KG1 (cell line): ENCODE measurements at places on chromosomes 4 and X.

GRCh38 chr4:148164557-148164956 is 277.7 kb downstream of the NR3C2 start:
- DNase-seq = no peak

DNA sequence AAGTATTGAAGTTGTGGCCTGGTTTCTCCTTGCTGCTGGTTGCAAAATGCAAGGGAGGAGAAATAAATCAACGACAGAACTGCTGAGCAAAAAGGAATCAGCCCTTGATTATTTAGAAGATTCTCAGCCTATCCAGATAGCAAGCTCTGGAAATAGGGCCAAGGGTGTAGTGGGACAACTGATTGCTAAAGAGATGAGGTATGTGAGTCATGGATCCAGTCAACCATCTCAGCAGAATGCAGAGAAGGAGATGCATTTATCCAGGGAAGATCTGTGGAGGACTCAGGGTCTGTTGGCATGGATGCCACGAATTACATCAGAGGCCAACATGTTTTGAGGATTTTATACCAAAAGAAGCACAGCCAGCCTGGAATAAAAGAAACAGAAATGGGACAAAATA is 36.7 kb downstream of the FOXR2 start:
- DNase-seq = no peak

DNA sequence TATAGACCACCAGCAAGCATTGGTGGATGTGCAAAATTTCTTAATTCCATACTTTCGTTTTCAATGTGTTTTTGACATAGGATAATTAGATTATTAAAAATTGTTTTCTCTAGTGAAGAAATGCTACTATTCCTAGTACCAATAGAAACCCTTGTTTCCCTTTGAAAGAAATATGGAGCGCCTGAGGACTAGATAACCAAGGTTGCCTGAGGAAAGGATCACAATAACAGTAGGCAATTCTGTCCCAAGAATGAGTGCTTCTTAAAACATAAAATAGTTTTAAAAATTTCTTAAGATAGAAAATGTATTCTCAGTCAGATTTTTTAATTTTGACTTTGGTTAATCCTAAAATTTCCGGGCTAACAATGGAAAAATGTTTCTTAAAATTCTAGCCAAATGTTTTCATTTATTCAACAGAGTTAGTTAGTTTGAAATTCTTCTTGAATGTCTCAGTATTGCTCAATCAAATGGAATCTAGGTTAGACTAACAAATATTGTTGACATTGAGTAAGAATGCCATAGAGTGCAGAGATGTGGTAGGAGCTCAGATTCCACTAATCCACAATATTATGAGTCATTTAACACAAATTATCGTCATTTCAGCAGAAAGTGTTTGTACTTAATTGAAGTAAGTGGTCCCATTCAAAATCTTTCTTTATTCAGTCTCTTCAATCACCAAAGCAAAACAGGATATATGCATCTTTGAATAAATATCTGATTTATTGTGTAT is 666.0 kb downstream of the GRID2 start:
- DNase-seq = no peak

- no peak for DNase-seq
Observed at GRCh38 chr4:181193131-181193930, 1049.9 kb upstream of the TENM3 start.

DNA sequence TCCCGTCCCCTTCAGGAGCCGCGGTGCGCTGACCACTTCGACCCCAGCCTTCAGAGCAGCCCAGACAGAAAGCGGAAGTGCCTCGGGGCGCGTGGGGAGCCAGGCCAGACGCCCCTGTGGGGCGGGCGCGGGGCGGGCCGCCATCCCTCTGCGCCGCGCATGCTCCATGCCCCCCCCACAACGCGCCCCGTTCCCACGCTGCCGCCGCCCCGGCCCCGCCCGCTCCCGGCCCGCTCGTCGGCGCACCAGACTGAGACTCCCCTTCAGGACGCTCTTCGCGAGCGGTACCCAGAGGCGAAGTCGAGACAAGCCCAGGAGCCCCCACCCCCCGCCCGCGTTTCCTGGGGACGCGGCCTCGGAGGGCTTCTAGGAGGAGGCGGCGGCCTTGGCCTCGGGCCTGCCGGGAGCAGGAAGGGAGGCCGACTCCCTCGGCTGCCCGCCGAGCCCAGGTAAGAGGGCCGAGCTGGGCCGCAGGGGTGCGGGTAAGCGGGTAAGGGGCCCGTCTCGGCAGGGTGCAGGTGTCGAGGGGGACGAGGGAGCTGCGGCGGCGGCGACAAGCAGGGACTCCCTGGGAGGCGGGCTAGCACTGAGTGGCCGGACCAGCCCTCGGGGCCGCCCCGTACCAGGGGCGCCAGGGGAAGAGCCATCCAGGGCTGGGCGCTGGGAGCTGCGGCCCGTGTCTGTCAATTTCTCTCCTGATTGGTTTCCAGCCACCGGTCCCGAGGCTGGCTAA is at the start of gene ZFP92:
ZFP92 (plus strand) TSS at position 218 of the 733 bp plus-strand sequence. CDS start 6,851 bp downstream, outside the sequence.
- no peak for DNase-seq

- no peak for DNase-seq
Observed at GRCh38 chr4:171186700-171187099, 626.5 kb upstream of the GALNTL6 start.

DNA sequence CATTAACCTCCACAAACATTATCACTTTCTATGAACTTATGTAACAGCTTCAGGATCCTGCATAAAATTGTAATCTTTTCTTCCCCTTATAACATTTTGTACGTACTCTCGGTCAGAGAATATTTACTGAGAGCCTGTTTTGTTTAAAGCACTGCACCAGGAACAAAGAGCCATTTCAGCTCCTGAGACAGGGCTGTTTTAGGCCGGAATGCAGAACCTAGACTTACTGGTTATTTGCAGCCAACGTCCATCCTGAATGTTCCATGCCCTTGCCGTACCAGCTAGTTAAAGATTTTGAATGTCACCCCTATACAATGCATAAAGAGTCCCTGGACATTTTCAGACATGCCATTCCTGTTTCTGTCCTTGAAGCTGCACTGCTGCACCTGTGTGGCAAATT is 248.8 kb downstream of the PCDH7 start:
- DNase-seq = no peak

DNA sequence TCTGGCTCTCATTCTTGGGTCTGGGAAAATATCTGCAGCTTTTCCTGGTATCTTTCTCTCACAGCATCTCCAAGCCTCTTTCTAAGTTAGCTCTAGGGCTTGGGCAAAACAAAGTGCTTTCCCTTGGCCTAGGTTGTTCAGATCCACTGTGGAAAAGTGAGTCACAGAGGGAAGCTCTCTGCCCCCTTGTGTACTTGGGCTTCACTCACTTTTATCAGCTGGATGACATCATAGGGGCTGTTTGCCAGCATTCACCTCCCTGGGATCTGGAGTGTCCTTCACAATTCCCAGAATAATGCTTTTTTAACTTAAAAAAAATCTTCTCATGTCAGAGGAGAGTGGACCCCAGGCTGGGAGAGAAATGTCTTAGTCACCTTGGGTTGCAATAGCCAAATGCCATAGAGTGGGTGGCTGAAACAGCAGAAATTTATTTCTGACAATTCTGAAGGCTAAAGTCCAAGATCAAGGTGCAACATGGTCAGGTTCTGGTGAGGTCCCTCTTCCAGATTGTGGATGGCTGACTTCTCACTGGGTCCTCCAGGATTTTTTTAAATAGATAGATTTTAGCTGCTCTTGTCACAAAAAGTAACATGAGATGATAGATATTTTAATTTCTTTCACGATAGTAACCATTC is 247.8 kb downstream of the SH2D1A start:
- DNase-seq = no peak

DNA sequence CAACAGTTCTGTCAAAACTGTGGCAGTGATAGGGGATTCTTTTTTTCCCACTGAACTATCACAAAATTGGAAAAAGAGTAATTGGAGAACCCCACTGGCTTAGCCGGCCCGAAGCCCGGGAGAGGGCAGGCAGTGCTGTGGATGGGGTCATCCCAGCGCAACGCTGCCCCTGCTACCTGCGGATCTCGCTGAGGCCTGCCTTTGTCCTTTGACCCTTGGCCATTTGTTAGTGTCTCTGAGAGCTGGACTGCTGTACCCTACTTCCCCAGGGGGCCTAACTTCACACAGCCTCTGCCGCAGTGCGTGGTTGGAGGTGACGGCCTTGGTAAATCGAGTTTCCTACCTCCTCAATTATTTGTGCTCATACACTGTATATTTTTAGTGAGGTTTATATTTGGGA is 43.0 kb upstream of the MSANTD1 start:
- no peak for DNase-seq

DNA sequence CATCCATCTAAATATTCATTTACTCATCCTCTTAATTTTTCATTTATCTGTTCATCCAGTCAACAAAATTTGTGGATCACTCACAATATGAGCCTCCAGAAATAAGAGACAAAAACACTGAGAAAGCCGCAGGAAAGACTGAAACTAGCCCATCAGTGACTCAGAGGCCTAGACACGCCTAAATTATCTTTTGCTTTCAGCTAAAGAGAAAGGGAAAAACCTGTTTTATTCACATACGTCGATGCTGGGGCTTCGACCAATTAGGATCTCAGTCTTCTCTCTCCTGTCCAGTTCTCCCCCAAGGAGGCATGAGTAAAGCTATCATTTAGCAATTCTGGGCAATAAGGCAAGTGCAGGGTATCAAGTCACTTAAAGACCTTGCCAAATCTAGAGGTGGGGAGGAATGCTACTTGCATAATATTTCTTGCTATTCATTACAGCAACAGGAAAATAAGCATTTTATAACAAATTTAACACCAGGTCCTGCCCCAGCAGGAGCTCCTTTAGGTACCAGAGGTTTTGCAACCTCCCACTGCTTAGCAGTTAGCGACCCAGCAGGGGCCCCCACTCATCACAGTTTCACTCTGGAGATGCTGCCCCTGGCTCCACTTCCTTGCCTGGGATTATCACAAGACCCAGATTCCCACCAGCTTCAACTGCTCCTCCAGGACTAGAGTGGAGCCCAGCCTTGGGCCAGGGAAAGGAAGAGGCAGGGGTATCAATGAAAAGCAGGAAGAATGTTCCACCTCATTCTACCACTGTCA is 30.1 kb upstream of the TMEM154 start:
- no peak for DNase-seq

- DNase-seq = no peak
Observed at GRCh38 chr4:69124941-69125340, 28.7 kb downstream of the UGT2B7 start.

GRCh38 chr4:40856840-40857362 is 107.1 kb downstream of the NSUN7 start:
- DNase-seq = no peak

- no peak for DNase-seq
Observed at GRCh38 chr4:148454835-148455234, 12.6 kb upstream of the NR3C2 start.

GRCh38 chrX:38112566-38112965 is 106.2 kb downstream of the SYTL5 start:
- DNase-seq = no peak

GRCh38 chrX:139759637-139760036 is 51.7 kb upstream of the MCF2 start:
- DNase-seq = no peak

DNA sequence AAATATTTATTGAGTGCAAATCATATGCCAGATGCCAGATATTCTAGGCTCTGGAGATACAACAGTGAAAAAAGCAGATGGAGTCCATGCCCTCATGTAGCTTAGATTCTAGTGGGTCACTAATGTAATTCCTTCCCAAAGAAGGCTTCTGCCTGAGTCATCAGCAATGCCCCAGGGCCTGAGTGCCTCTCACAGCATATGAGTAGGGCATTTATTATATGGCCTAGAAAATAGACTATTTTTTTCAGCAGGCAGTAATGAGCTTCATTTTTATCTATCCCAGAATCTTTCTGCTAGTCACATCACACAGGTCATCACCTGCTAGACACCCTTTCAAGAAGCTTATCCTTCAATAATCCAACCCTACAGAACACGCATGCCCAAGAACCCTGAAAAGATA is 22.3 kb downstream of the TMEM31 start:
- no peak for DNase-seq

- no peak for DNase-seq
Observed at GRCh38 chrX:109629310-109629709, 4.3 kb upstream of the KCNE5 start.

DNA sequence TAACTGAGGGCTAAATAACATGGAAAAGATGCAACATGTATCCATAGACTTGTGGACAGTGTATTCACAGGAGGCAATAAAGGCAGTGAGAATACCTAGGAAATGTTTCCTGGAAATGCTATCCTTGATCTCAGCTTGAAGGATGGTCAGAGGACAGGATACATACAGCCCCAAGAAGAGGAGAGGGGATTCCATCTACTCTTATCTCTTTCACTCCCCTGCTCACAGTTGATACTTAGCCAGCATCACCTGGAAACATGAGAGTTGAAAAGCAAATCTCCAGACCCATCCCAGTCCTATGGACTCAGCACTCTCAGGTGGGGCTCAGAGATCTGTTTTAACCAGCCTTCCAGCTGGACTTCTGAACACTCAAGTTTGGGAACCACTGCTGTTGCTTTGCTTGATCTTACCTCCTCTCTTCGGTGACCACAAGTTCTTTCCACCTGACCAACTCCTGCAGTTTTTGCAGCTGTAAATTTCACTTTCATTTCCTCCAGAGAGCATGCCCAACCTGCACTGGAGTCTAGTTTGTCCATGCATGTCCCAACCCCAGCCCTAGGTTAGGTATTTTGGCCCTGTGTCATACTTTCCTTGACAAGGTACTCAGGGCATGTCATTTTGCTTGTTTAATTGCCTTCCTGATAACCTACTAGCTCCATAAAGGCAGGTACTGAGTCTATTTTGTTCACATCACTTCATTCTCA is 10.4 kb downstream of the RELL1 start:
- DNase-seq = no peak
